ENCODE measurements at places on chromosomes 11 and 22.
A peak's percentile ranks its signal among the peaks of the same experiment; 100 is the strongest.

- DNase-seq: peak; percentile 33
These were observed 849 bp upstream of the APOBEC3B start for GRCh38 chr22:38981005-38981991.

GRCh38 chr11:26234451-26234850 lies 97.5 kb upstream of the ANO3 start:
- DNase-seq: no peak

DNA sequence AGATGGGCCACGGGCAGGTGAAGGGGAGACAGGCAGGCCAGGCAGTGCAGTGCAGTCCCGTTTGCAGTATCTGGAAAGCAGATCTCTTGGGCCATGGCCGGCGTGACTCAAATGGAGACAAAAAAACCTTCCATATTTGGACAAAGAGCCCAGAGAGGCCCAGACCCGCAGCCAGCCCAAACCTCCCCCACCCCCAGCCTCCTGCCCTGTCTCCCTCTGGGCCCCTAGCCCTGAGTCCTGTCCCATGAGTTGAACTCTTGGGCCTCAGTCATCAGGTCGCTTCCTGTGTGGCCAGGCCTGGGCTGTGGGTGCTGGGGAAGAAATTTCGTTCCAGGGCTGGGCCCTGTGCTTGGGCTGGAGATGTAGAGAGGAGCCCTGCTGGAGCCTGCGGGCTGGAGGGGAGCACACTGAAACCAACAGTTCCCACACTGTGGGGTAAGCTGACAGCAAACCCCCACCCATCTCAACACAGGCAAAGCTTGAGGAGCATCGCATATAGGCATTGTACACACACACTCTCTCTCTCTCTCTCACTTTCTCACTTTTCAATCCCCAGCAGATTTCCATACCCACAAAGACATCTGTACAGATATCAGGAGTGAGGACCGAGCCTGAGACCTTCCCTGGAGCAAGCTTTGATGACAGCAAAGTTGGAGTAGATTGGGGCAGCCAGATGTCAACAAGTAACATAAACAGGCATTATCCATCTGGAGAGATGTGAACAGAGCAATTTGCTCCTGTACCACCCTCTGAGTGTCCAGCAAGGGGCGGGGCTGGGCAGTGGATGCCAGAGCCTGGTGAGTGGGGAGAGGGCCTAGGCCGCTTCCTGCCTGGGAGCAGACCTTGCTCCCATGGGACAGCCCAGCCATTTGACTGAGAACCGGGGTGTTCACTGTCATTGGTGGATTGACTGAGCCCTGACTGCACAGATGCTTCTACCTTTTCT lies 17.2 kb downstream of the ARHGEF17 start:
- no peak for DNase-seq

- DNase-seq: no peak
These were observed 132.1 kb upstream of the PAX6 start for GRCh38 chr11:31943056-31943780.

GRCh38 chr11:33672273-33672672 lies 28.4 kb downstream of the C11orf91 start:
- DNase-seq: no peak

GRCh38 chr11:134853992-134854991 lies 442.2 kb upstream of the B3GAT1 start:
- DNase-seq: no peak

All from kidney glomerular epithelial cell (primary cell).